Pulmonary artery endothelial cell (primary cell): ENCODE measurements at places on chromosomes 2 and 18. TPM values are rescaled to one million over a fixed set of nuclear protein-coding genes. Genes with fewer than 3 reads are reported as not detected.

PGAP1 gene
- total RNA-seq = 9.3 and 10.4 TPM in 2 replicates

DNA sequence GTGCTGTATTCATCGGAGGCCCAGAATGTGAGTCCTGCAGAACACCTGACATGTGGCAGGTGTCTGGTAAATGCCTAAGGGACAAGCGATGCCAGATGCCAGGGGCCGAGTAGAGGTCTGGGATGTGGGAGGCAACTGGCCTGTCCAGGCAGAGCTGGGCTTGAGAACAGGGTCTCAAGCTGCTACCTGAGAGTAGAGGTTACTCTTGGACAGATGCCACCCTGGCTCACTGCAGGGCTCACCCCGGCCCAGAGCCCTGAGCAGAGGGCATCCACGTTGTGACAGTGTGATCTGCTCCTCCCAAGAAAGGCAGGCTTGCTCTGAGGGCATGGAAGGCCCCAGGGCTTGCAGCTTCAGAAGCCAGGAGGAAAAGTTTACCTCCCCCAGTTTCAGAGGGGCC, 692.0 kb upstream of the ID2 start:
- no peak for DNase-seq

DNA sequence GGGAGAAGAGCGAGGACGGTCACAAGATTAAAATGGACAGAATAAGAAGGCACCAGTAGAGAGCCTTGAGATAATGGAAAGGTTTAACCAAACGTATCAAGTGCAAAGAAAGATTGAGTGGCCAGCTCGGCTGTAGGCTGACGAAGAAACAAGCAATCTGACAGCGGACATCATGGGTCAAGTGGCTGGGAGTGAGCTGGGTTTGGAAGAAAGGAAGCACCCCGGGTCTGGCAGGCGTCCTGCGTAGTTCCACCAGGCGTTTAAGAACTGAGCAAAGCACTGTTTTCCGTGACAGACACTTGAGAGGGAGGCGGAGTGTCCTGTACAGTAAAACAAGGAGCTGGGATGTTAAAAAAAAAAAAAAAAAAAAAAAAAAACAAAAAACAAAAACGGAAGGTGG, 27.1 kb downstream of the DAPL1 start:
- DNase-seq = no peak

TUBA4B gene
- not detected in 2 replicates for total RNA-seq

GRCh38 chr2:25174192-25174861, 5.9 kb upstream of the POMC start:
- no peak for DNase-seq

OR6B2 gene
- not detected in 2 replicates for total RNA-seq

DNA sequence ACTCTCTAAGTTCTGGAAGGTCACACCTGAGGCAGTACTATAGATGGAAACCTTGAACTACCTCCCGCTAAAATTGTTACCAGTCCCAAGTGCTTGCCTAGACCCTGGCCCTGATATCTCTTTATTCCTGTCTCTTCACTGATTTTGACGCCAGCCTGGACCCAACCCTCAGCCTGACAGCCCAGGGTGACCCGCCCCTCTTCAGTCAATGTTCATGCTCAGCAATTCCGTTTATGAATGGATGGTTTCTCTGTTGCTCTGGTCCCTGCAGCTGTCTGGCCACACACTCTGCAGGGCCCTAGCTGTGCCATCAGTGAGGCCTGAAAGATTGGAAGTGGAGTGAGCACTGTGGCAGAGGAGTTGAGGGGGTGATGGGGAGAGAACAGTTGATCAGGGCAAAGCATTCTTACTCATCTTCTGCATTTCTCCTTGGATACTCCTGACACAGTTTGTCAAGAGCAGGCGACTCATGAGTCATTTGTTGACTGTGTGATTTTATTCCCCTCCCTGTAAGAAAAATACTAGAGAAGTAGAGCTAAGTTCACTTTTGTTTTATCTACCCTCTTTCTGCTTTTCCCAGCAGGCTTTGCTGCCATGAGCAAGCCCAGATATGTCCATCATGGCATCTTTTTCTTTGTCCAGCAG, 46.0 kb downstream of the NPAS2 start:
- DNase-seq = no peak

PRKCE gene
- 23.1 and 26.4 TPM in 2 replicates for total RNA-seq

GRCh38 chr2:216257089-216257488, 115.2 kb downstream of the MARCHF4 start:
- DNase-seq = no peak

CROCC2 gene
- total RNA-seq = not detected in 2 replicates

MAL gene
- not detected in 2 replicates for total RNA-seq

DNA sequence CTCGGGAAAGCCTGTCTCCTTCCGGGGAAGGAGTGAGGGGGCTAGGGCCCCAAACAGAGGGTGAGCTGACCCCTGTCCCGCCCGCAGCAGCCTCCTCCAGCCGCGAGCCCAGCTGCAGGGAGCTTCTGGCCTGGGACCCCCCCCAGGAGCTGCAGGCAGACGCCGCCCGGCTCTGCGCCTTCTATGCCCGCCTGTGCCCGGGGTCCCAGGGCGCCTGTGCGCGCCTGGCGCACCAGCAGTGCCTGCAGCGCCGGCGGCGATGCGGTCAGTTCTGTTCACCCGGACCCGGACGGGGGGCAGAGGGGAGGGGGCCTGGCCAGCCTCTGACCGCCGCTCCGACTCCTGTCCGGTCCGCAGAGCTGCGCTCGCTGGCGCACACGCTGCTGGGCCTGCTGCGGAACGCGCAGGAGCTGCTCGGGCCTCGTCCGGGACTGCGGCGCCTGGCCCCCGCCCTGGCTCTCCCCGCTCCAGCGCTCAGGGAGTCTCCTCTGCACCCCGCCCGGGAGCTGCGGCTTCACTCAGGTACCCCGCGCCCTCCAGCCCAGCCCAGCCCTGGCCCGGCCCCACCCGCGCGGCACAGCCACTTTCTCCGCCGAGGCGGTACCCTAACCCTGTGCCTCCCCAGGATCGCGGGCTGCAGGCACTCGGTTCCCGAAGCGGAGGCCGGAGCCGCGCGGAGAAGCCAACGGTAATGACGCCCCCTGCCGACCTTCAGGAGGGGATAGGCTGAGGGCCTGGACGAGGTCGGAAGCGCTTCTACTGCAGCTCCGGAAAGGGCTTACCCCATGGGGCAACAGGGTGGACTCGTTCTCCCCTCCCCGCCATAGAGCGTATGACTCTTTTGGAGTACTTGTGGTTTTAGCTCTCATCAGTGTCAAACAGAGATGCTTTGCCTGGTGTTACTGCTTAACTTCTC, 2.0 kb upstream of the CHRND start:
- DNase-seq = no peak

- no peak for DNase-seq
These were observed 3.7 kb upstream of the SERTAD2 start for GRCh38 chr2:64657411-64657810.

GRCh38 chr2:46481198-46482193, 2.1 kb downstream of the TMEM247 start:
- DNase-seq = peak; percentile 63

ROCK1 gene
- total RNA-seq = 28.7 and 37.4 TPM in 2 replicates

- no peak for DNase-seq
These were observed 132.8 kb upstream of the PDE1A start for GRCh38 chr2:182559623-182560022.

UGT1A5 gene
- total RNA-seq = not detected in 2 replicates

GRCh38 chr18:64171576-64171975, 22.7 kb upstream of the LINC00305 start:
- DNase-seq = no peak
